ENCODE measurements at places on chromosomes 2 and 18.

DNA sequence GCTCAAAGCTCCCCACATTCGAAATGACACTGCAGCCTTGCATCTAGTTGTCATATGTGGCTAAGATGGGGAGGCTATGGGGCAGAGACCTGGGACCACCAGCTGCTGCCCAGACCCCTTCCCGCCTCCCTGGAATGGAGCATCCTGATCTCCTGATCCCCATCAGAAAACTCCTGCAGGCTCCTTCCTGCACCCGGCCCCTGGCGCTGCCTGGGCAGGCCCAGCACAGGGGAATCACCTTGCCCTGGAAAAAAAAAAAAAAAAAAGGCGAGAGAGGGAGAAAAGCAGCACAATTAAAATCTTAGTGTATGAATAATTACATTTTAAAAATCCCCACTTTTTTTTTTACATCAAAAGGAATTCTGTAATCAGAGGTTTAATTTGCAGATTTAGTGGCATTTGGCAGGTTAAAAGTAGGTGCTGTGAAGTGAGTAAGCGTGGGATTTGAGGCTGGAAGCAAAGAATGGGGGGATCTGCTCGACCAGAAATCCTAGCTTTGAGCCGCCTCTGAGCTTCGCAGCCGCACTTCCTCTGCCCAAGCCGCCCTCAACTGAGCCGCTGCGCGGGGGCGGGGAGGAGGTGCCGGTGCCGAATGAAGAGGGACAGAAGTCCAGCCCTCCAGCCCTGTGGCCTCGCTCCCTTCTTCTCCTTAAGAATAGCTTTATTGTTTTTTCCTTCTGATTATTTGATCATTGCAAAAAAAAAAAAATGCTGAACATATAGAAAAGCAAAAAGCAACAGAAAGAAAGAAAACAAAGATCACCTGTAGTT, 30.0 kb downstream of the THNSL2 start:
- DNase-seq: peak; percentile 42

DNA sequence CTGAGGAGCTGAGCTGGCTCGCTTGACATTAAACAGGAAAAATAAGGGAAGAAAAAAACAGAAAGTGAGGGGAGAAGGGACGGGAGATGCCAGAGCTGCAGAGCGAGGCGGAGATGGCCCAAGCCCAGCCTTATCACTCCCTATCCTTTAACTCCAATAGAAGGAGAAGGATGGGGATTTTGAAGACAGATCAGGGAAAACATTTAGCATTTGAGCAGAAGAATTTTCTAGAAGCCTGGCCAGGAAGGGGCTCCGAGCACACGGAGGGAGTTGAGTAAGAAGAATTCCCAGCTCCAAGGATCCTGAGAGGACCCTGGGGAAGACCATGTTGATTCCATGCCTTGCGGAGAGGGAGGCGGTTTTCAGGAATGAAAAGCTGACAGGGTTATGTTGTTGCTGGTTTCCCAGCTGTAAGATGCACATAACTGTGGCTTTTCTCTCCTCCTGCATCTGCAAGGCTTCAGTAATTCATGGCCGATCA, 35.6 kb downstream of the TWIST2 start:
- DNase-seq: no peak

DNA sequence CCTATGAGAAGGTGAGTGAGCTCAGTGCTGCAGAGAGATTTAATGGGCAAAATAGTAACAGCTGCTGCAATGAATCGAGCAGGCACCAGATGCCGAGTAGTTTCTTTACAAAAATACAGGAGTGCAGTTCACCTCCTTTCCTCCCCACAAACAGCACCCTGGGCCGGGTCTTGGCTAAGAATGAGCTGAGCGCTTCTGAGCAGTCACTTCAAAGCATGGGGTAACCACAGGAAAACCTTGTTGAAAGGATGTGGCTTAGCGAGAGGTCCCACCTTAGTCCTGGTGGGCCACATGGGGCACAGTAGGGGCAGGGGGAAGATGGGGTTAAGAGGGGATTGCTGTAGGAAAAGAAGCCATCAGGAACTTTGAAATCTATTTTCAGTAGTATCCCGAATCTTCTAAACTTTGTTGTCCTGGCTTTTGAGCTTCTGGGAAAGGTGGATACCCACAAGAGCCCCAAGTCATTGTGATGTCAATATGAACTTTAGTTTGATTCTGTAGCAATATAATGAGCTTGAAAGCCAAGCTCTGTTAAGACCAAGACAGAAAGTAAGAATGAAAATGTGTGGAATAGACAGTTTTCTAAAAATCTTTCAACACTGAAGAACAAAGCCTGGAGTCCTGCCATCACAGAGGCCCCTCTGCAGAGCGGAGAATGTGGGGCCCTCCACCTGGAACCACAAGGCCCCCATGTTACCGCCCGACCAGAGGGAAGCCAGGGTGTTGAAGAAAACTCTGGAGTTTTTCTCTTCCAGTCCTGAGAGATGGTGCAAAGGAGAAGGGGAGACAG, 101.0 kb upstream of the ZNF236 start:
- peak; percentile 34 for DNase-seq

DNA sequence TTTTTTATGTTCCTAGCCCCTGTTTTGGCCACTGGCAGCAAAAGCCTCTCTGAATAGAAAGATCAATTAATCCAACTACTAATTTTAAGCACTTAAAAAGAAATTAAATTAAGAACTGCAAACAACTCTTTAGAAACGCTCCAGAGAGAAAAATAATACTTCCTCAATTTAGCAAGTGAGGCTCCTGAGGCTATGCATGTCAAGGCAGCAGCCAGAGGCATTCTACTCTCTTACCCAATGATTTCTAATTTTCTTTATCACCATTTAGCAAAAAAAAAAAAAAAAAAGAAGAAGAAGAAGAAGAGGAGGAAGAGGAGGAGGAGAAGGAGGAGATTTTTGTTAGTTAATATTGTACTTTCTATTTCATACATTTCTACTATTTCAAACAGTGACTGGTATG, 68.5 kb downstream of the TMEM237 start:
- no peak for DNase-seq

GRCh38 chr2:104840893-104841585, 12.9 kb upstream of the POU3F3 start:
- DNase-seq: no peak

- no peak for DNase-seq
Measured at GRCh38 chr18:58113337-58113736, 69.3 kb downstream of the NEDD4L start.

GRCh38 chr2:240199133-240199870, 58.8 kb upstream of the OTOS start:
- no peak for DNase-seq

All from activated naive CD4-positive, alpha-beta T cell treated with anti-CD3 and anti-CD28 coated beads, Interleukin-2, amount 50 U/mL, for 16 hours (primary cell).